ENCODE measurements at places on chromosomes 6 and 20.

DNA sequence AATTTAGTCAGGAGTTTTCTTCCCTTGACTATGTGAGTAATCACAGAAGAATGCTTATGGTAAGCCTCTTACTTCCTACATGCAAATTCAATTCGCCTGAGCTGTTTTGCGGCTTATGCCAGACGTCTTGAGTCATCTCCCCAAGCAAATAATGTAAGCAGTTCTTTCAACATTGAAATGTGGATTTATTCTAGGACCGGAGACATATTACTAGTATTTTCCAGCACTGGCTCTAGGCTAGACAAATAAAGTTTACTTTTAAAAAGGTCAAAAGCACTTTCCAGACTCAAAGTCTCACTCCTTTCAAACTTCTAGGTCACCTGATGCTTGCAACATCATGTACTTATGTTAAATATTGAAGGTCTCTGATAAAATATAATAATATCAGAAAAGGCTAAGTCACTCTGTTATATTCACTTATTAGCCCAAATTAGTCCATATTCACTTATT is 38.1 kb upstream of the NOX3 start:
- DNase-seq, result no peak

GRCh38 chr6:113696960-113697359 is 160.2 kb upstream of the MARCKS start:
- no peak for DNase-seq

- no peak for DNase-seq
Observed at GRCh38 chr6:134447883-134448387, 130.0 kb upstream of the SGK1 start.

GRCh38 chr20:50224531-50225255 is 34.1 kb downstream of the CEBPB start:
- DNase-seq, result no peak

- DNase-seq, result no peak
Observed at GRCh38 chr20:33119725-33120720, 40.6 kb downstream of the BPIFB4 start.

- DNase-seq, result no peak
Observed at GRCh38 chr6:31765559-31765909, 3.1 kb downstream of the SAPCD1 start.

GRCh38 chr6:37679539-37680476 is 17.9 kb downstream of the MDGA1 start:
- DNase-seq, result no peak

GRCh38 chr20:35571555-35571954 is 29.7 kb downstream of the ERGIC3 start:
- no peak for DNase-seq

DNA sequence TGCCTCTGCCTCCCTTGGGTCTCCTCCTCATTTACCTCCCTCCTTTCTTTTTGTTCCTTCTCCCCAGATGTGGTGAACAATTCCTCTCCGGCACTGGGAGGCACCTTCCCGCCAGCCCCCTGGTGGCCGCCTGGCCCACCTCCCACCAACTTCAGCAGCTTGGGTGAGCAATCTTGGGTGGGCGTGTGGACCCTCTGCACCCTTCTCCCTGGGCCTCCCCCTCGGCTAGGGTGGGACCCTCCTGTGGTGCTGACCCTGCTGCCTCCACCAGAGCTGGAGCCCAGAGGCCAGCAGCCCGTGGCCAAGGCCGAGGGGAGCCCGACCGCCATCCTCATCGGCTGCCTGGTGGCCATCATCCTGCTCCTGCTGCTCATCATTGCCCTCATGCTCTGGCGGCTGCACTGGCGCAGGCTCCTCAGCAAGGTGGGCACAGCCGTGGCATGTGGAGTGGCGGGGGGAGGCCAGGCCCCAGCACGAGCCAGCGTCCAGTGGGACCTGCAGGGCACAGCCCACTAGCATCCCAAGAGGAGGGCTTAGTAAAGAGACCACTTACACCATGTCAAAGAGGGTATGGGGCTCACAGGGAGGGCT is 8.8 kb downstream of the DDR1 start:
- no peak for DNase-seq

DNA sequence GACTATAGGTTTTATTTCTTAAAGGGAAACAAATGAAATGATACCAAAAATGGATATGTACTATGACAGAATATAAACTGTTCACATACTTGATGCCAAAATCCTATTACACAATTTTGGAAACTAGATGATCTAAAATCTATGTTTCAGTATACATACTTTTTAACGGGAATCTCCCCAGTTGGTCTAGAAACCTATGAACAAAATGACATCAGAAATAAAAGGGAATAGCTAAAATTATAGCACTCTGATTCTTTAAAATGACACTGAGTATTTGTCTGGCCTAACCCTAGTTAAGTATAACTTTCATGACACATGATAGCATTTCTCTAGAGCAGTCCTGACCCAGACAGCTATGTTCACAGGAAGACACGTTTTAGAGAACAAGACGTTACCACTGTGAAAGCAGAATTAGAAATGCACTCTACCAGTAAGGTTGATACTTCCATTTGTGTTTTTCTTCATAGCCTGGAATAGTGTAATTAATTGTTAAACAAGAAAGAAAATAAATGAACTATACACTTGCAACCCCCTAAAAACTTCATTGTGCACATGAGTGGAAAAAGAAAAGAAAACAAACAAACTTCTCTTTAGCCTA is 3.3 kb downstream of the OSER1 start:
- DNase-seq, result no peak

GRCh38 chr20:31581391-31581790 is 23.7 kb upstream of the ID1 start:
- DNase-seq, result no peak

DNA sequence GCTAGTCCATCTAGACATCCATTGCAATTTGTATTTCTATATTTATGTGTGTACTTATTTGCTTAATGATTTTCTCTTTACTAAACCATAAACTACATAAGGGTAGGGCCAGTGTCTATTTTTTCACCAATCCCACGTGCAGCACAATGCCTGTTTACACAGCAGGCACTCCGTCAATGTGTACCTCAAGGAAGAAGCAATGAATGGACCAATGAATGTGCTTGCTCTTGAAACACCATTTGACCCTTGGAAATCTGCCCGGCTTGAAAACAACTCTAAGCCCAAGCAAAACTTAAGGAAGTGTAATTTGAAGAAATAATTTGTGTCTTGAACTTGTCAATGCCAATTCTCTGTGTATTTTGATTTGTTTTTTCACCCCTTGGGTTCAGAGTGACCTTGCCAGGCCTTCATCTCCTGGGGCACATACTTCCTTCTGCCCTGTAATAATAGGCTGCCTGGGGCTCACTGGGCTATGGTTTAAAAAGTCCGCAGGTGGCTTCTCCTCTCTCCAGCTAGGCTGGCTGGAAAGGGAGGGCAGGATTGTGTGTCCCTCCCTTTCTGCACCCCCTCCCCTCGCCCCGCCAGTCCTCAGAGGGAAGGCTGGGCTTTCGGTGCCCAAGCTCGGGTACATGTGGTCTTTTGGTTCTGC is 140.8 kb upstream of the ARMC2 start:
- DNase-seq, result no peak

- no peak for DNase-seq
Observed at GRCh38 chr6:20205722-20206161, 6.5 kb downstream of the MBOAT1 start.

GRCh38 chr6:39520411-39520810 is 197.9 kb upstream of the KCNK16 start:
- no peak for DNase-seq

GRCh38 chr6:15498640-15499039 is 164.2 kb downstream of the DTNBP1 start:
- no peak for DNase-seq

DNA sequence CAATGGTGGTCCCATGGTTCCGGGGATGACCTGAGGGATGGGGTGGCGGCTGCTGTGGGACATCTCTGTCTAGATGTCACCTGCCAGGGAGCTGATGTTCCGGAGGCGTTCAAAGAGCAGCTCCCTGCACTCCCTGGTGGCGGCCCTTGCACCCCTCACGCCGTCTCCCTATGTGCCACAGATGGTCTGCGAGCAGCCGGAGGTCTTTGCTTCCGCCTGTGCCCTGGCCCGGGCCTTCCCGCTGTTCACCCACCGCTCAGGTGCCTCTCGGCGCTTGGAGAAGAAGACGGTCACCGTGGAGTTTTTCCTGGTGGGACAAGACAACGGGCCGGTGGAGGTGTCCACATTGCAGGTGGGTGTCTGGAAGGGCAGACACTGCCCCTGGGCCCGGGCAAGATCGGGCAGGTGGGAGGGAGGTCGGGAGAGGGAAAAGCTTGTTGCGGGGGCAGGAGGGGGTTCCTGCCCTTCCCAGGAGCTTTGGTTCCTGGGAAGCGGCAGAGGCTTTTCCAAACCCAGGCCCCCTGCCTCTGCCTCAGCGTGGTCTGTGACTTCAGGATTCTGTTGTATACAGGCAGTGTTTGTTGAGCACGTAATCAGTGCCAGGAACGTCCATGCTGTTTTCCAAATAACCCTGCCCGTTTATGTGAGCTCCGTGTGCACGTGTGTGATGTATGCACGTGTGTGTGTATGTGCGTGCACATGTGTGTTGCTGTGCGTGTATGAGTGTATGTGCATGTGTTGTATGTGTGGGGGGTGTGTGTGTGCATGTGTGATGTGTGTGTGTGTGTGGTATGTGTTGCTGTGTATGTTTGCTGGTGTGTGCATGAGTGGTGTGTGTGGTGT is 1.9 kb downstream of the NPEPL1 start:
- DNase-seq, result no peak

DNA sequence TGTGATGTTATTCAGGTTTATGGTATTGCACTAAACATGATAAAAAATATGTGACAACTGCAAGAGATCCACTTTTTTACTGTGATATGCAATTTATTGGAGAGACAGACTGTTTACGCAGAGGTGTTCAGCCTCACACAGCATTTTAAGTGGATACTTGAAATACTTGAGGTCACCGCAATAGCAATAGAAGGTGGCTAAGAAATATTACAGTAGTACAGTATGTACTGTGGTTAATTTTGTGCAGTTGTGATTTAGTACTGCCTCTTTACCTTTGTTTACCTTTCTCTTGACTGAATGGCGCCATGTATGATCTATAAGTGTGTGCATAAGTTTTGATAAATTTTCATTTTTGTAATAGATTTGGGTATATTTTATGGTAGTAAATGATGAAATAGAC is 17.4 kb downstream of the MACROD2 start:
- no peak for DNase-seq

- DNase-seq, result no peak
Observed at GRCh38 chr20:39342463-39342862, 380.3 kb downstream of the DHX35 start.

- no peak for DNase-seq
Observed at GRCh38 chr20:56698297-56698696, 69.2 kb downstream of the TFAP2C start.

GRCh38 chr6:2998998-2999617 is 586 bp upstream of the NQO2 start:
- DNase-seq, result peak; percentile 63

DNA sequence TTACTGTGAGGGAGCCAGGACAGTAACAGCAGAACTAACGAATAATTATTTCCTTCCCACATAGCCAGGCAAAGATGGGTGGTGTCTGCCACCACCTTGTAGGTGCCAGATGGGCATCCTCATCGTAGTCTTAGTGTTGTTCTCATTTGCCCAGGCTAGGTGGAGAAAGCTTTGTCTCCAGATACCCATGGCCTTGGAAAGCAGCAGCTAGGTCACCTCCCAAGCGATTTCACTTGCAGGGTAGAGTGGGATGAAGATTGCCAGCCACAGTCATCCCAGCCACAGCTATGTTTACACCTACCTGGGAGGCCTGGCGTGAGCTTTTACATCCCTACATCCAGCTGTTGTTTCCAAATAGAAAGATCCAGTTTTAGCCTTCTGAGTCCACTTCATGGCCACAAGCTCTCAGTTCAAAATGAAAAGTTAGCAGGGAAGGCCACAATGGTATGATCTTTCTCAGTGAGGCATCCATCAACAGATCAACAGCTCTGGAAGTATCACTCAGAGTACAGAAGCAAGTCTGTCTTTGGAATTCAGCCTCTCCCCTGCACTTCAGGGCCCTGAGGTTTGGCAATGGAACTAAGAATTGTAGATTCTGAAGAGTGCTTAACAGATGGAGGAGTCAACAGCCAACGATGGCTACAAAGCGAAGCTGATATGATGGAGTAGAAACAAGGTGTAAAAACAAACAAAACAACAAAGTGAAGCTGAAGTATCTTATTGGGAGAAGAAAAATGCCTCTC is 11.0 kb upstream of the SNRPC start:
- no peak for DNase-seq

DNA sequence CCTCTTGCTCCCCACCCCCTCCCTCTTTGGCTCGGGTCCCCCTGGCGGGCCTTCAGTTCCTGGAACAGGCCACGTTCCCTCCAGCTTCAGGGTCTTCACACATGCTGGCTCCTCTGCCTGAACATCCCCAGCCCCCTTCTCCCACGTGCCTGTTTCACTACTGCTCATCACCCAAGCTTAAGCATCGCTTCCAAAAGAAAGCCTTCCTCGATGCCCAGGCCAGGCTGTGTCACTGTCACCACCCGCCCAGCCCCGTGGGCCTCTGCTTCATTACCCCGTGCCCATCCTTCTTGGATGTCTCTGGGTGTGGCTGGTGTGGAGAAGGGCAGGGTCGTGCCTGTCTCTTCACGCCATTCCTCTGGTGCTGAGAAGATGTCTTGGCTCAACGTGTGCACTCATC is 2.8 kb downstream of the DLGAP4 start:
- no peak for DNase-seq

GRCh38 chr6:111162504-111162903 is 75.2 kb downstream of the SLC16A10 start:
- DNase-seq, result no peak

DNA sequence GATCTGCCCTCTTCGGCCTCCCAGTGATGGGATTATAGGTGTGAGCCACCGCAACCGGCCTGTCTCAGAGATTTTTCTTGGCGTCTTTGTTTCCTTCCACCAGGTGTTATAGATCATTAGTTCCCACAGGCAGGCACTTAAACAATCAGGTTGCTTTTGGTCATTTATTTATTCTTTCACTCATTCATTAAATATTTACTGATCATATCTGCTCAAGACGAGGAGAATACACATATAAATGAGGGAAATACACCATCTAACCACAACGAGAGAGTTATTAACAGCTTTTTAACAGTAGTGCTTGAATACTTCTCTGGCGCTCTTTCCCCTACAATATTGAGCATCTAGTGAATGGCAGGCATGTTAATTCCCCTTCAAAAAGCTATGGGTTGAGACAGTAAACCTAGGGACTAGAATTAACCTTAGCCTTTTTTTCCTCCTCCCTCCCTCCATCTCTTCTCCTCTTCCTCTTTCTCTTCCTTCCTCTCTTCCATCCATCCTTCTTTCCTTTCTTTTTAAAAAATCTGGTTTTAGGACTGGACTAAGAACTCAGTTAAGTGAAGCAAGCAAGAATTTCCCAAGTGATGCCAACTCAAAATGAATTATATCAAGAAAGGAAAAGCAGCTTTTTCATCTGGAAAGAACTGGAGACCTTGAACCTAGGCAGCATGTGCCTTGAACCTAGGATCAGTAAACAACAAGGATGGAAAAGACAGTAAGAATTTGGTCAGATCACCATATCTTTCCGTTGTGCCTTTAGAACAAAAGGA is 41.1 kb upstream of the RFPL4B start:
- DNase-seq, result no peak
